NCI-H526 treated with DMSO at 0.1 percent for 48 hours (cell line): ENCODE measurements at places on chromosomes 11 and 22.
A peak's percentile ranks its signal among the peaks of the same experiment; 100 is the strongest.

DNA sequence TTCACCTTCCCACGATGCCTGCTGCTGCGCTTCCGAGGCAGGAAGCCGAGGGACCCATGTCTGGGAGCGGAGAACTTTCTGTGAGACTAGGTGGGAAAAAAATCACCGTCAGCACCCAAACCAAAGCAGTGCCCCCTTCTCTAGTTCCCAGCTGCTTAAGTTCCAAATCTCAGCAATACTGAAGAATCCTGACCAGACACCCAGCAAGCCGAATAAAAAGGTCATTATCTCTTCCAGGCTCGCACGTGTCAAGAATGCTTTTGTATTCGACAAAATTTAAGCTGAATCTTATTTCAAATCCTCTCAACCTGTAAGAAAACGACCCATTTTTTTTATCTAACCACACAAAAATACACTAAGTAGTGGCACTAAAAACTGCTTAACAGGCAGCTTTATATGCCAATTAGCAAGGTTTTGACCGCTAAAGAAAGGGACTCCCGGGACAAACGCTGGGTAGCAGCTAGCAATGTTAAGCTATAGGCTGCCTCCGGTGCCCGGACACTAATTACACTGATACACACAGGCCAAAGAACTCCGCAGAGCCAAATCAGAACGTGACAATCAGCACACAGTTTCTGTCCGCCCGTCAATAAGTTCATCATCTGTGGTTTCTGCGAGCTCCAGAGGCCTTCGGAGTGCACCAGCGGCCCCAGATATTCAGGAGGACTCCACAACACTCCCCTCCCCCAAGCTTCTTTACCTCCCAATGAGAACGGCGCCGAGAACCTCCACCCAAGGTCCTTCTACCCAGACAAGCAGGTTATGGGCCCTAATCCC is 728 bp downstream of the RPL3 start:
- no peak for DNase-seq

DNA sequence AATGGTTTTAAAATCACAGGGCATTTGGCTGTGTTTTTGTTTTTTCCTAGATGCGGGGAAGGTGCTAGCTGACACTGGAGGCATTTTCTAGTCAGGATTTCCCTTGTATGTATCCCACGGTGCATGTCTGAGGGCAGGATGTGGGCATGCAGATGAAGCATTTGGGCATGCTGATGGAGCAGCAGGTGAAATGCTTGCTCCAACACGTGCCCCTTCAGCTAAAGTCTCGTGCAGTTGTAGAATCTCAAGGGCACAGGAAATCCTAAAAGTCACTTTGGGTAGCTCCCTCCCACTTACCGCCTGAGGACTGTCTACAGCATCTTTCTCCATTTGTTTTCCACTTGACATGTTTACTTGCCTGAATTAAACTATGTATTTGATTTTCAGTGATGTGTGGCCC is 429.4 kb upstream of the B3GAT1 start:
- no peak for DNase-seq

GRCh38 chr22:42294034-42294985 is 23.9 kb upstream of the TCF20 start:
- no peak for DNase-seq

DNA sequence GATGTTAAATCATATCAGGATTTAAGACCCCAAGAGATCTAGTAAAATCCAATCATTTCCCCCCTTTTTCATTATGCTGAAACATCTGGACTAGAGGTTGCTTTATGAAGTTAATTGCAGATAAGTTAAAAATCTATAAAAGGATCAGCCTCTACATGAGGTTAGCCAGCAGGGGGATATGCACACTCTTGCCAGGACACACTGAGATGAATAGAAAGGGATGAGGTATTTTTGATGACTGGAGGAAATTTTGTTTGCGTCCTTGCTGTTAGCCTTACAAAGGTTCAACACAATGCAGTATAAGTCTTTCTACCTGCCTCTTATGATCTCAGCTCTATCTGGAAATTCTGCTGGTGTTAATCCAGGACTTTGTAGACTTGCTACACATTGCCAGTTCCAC is 1034.3 kb downstream of the LRRC4C start:
- DNase-seq: no peak

- no peak for DNase-seq
Measured at GRCh38 chr11:65611028-65611757, 2.8 kb downstream of the MAP3K11 start.

DNA sequence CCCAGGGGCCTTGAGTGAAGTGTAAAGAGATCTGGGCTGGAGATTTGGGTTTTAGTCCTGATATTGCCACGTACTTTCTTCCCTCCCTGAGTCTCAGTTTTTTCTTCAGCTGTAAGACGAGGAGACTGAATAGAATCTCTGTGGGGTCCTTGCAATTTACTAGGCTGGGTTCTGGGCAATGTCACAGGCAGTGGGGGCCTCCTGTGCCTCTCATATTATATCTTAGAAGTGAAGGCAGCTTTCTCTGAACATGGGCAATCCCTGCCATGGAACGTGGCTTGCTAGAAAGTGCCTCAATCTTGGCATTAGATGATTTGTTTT is 62.0 kb upstream of the PTPRJ start:
- DNase-seq: no peak

DNA sequence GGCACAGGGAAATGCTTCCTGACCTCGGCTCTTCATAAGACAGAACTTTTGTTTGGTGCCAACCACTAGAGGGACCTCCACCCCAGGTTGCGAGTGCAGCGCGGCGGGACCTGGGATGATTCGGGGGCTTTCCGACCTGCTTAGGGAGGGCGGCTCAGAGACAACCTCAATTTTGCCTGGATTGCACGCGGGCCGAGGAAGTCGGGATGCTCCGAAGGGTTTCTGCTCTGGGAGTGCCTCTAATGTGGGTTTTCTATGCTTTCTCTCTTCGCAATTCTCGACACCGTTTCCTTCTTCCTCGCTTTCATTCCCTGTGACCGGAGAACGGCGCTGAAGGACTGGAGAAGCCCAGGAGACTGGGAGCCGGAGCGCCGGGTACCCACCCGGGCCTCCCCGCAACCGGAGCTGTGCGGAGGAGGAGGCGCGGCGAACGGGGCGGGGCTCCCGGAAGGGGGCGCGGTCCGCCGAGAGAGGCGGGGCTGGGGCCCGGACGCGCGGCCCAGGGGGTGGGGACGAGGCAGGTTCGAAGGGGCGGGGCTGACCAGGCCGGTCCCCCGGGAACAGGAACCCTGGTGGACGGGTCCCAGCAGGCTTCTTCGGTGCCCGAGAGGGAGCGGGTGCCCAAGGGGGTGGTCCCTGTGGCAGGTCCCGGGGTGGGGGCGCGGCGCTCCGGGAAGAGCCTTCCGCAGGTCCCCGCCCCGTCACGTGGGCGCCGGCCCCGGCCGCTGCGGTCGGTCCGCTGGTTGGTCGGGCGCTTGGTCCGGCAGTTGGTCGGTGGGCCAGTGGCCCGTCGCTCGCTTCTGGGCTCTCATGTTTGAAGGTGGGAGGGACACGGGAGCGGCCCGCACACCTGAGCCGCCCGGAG is at the start of gene PPFIBP2:
PPFIBP2 (plus strand) TSS at position 766 of the 865 bp plus-strand sequence. CDS start 35,477 bp downstream, outside the sequence.
- DNase-seq: peak; percentile 83
